ENCODE measurements at places on chromosomes 6 and 20.

DNA sequence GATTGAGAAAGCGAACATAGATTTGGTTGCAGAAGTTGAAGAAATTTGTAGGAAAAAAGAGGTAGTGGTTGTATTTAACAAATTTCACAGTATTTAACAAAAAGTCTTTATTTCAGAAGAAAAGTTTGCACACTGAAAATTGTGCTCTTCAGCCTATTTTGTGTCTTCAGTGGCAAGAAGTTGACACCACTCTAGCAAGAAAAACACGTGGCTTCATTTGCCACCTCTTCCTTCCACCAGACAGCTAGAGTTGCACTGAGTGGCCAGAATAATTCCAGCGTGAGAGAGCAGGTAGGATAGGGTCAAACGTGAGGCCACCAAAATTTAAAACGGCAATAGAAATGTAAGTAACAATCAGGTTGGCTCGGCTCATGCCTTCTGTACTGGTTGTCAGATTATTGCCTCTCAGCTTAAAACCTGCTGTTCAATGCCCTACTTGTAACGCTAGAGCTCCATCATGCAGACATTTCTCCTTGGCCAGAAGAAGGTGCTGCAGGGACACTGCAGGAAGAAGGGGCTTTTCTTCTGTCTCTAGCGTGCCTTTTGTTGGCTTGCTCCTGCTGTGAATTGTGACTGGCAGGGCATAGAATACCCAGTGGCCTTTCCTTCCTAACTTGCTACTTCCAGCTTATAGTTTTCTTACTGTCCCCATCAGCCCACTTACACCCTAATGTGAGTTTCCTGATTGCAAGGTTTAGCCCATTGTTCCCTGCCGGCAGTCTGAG, 12.1 kb downstream of the TRAPPC3L start:
- no peak for DNase-seq

GRCh38 chr6:67885081-67886033, 749.7 kb upstream of the ADGRB3 start:
- DNase-seq: no peak

- DNase-seq: no peak
These were observed 10.2 kb upstream of the EEF1A2 start for GRCh38 chr20:63509088-63509564.

GRCh38 chr6:155340464-155341129, 26.3 kb upstream of the TFB1M start:
- no peak for DNase-seq

DNA sequence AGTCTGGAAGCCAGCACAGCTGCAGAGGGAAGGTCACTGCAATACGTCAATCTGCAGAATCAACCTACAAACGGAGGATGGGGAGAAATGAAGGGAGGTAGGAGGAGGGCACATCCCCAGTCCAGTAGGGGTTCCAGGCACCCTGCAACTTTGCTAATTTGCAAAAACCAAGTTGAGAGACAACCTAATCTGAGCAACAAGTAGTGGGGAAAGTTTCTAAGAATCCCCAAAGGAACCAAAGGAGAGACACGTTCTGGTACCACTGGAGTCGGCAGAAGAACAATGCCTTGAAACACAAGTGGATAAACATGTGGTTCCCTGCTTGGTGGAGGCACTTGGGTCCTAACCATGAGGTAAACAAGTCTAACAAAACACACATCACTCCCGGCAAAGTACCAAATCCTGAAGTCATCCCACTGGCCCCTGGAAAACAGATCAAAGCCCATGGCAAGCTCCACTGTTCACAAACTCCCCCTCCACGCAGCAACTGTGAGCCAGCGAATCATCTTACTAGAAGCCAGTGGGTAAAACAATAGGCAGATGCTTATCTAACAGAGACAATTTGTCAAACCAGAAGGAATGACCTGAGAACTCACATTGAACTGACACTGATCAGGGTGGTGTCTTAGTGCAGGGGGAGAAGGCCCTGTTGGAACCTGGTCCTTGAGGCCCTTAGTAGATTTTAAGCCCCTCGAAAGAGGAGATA, 4.7 kb downstream of the MRPS18A start:
- DNase-seq: no peak

GRCh38 chr20:42686057-42686456, 503.6 kb downstream of the PTPRT start:
- no peak for DNase-seq

DNA sequence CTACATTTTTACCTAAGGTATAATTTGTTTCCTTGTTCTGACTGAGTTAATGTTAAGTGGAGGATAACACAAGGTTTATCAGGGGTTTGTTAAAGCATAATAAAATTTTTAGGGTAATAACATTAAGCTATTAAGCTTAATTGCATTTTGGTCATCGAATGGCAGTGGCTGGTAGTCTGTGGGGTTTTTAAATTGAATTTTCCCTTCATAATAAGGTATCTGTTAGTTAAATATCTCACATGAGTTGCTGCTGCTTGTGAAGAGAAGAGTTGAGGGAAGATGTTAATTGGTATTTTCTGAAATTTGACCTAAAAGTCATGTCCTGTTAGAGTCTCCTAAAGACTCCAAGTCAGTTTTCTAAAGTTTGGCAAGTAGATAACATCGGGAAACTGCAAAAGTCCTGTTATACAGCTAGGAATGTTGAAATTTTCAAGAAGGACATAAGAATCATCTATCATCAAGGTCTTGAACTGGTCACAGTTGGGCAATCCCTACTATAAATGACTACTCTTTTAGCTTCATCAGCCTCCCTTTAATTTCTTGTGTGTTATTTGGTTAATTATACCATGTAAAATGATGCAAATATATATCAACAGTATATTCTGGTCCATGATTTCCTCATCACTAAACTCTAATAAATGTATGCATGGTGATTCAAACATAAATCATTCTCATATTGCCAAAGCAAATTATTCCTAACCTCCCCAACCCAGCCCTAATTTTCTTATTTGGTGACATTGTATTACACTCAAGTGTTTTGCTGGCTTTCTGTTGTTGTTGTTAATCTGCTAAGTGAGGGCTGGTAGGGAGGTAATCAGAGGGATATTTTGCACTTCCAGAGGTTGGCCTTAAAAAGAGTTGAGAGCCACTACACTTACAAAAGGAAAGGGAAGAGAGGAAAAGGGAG, 64.0 kb downstream of the MAP3K5 start:
- DNase-seq: no peak

- DNase-seq: no peak
These were observed 106.7 kb downstream of the BTBD9 start for GRCh38 chr6:38533064-38533463.

DNA sequence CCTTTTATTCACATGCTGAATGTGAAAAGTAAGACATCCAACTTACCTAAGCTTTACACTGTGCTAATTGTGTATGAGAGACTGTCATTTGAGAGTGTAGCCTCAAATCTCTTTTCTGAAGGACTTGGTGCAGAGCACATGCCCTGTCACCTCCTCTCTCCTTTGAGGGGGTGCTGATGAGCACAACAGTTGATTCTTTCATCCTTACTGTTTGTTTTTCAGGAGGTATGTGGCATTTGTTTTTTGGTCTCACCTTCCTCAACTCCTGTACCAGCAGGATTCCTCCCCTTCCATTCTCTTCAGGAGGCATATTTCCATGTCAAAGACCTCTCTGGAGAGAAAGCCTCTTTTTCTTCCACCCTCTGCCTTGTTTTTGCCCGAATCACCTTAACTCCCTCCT, 252.6 kb upstream of the CITED2 start:
- no peak for DNase-seq

- no peak for DNase-seq
These were observed 222.0 kb upstream of the SGK1 start for GRCh38 chr6:134539865-134540323.

- no peak for DNase-seq
These were observed 47.5 kb downstream of the EYA4 start for GRCh38 chr6:133288662-133289061.

DNA sequence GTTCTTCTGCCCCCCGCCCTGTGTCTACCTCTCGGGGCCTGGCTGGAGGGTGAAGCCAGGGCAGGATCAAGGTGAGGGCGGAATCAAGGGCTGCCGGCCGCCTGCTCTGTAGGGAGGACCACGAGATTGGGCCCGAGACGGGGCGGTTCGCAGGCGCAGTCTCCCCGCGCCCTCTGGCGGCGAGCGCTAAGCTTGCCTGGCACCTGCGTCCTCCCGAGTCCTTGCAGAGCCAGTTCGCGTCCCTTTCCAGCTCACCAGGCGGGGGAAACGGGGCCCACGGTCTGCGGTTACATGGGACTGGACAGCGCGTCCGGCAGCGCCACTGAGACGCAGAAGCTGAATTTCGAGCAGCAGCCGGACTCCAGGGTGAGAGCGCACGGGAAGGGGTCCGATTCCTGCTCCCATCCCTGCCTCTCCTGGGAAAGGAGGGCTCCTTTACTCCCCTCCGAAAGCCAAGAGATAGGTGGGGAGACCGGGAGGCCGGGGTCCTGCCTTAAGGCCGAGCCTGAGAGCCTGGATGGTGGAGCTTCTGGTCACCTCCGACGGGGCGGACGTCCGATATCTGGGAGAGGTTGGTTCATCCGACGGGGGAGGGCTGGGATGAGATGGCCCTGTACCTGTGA, 3.6 kb upstream of the MATN4 start:
- peak; percentile 73 for DNase-seq

DNA sequence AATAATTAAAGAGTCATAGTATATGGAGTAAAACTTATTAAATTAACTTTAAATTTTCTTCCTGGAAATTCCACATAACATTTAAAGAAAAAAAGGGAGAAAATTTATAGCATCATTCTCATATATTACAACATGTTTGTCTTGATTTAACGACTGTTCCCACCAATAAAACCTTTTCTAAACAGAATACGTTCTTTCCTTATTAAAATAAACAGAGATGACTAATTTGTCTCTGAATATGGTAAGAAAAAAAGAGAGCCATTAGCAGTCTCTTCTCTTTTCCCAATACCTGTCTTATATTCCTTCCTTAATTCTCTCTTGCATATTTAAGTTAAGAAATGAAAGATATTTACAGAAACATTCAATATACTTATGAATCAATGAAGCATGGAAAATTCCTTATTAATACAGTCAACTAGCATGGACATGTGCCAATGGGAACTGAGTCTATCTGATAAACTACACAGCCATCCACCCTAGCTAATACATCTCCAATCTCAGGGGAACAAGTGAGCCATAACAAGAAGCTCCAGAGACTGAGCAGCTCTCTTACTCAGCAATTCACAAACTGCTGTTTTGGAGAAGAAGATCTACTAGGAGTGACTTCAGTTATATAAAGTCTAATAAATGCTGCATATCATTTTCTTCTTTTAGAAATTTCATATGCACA, 347.1 kb upstream of the MANEA start:
- DNase-seq: no peak

GRCh38 chr20:40638414-40638813, 50.6 kb downstream of the MAFB start:
- no peak for DNase-seq

- DNase-seq: no peak
These were observed 69.6 kb upstream of the THBS2 start for GRCh38 chr6:169323221-169323620.

DNA sequence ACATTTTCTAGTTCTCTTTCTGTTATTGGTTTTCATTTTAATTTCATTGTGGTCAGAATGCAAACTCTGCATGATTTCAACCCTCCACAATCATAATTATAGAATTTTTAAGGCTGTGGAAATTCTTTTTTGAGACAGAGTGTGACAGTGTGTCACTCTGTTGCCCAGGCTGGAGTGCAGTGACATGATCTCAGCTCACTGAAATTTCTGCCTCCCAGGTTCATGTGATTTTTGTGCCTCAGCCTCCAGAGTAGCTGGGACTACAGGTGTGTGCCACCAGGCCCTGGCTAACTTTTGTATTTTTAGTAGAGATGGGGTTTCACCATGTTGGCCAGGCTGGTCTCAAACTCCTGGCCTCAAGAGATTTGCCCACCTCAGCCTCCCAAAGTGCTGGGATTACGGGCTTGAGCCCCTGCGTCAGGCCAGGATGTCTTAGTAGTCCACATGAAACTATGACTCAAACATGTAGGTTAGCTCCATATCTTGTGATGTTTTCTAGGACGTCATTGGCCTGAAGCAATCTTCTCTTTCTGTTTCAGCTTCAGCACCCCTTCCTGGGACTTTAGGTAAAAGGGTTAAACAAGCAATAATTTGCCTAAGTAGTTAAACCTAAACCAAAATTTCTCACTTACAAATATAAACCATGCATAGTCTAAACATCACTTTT, 47.4 kb upstream of the SAMD3 start:
- DNase-seq: no peak

DNA sequence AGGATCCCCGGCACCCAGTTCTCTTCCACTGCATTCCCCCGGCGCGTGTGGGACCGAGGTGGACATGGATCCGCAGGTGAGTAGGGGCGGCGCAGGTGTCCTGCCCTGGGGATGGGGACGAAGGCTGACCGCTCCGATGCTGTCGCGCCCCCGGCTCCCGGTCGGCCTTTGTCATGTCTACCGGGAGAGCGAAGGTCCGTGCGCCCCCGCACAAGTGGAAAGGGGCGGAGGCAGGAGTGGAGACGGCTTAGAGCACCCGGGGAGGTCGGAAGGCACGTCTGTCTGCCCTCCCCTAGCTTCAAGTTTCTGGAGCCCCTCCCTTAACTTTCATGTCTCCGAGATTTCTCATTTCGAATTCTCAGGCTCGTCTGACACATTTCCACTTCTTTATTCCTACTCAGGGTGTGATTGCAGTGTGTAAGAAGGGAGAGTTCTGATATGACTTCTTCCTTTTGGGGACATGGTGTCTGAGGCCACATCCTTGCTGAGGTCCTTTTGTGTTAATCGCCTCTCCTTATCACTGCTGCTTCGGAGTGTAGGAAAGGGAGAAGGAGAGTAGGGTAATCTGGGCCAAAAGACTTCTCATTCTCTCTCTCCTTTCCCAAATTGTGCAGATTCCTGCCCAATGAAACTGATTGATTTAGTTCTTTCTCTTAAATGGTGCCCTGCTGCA, 435 bp downstream of the KIFC1 start:
- DNase-seq: peak; percentile 37

DNA sequence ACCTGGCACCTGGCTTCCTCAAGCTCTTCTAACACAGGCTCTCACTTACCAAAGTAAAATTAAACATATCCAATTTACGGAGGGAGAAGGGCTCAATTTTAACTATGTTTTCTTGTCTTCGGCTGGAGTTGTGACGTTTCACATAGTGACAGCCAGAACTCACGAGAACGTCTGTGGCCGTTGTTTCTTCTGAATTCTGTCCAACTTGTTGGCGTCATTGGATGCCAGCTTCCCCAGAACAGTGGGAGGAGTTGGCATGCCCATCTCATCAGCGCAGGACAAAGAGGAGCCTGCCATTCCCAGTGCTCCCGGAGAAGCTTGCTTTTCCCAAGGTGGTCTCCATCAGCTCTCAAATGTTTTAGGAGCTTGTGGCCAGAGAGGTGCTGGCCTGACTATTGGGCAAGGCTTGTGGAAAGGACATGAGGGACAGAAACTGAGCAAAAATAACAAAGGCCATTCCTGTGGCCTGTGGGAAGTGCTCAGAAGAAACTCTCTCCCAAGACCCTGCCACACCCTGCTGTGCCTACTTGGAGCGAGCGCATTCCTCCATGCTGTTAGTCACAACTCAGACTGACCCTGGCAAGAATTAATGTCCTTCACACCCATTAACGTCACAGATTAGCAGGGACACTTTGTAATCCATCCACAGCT, 265.4 kb upstream of the CDH4 start:
- DNase-seq: no peak

- no peak for DNase-seq
These were observed 7.7 kb upstream of the TMEM181 start for GRCh38 chr6:158552055-158552795.
